ENCODE measurements at places on chromosomes 6 and 20.

GRCh38 chr6:138752017-138752416 is 21.6 kb upstream of the CCDC28A start:
- DNase-seq: no peak

DNA sequence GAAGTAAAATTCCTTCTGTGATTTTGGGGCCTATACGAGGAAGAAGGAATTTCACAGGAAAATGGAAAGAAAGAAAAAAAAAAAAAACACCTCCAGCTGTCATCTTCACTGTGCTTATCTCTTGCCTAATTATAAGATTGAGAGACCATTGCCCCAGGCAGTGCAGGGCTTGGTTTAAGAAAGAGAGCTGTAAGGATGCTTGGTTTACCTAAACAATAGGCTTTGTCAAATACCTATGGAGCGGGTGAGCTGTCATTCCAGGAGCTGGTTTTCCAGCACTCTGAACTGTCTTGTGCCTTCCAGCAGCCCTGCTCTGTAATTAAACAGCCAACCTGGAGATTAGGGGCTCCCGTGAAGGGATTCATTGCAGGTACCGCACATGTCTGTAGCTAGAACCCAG is 137.8 kb downstream of the EDN3 start:
- DNase-seq: no peak

DNA sequence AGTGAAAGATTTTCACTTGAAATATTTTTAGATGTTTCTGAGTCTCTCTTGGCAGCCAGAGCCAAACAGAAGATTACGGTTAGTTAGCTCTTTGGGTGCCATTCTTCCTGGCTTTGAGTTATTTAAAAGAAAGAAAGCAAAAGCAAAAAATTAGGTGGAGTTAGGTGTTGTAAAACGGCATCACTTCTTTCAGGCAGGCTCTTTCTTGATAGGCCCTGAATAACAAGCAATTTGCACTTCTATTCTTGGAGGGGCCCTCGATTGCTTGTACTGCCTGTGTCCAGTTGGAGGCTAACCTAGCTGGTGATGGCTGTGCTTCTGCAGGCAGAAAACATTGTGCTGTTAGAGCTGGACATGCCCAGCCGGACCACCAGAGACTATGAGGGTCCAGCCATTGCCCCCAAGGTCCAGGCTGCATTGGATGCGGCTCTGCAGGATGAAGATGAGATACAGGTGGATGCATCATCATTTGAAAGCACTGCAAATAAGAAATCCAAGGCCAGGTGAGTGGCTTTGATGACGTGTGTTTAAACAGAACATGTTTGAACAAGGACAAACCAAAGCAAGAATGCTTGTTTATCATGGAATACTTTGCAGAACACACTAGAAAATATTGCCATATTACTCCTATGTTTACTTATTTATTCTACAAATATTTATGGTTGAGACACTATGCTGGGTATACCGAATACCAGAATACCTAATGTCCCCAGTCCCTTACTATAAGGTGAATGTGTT is 28.1 kb upstream of the ASXL1 start:
- DNase-seq: no peak

DNA sequence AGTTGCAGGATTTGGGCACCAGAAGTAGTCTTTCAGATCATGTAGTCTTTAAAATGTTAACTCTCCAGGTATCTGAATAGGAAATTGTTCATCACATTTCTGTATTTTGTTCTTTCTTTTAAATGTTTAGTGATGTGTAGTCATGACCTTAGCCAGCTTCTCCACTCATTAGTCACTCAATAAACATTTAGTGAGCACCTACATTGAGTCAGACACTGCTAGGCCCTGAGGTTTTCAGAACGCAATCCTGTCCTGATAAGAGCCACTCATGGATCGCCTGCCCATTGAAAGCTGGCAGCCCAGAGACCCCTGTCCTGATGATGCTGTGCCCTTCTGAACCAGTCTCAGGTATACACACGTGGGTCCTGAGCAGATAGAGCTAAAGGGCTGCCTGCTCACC is 163.4 kb upstream of the HEY2 start:
- no peak for DNase-seq

GRCh38 chr20:62522748-62523396 is 47.1 kb upstream of the GATA5 start:
- no peak for DNase-seq

DNA sequence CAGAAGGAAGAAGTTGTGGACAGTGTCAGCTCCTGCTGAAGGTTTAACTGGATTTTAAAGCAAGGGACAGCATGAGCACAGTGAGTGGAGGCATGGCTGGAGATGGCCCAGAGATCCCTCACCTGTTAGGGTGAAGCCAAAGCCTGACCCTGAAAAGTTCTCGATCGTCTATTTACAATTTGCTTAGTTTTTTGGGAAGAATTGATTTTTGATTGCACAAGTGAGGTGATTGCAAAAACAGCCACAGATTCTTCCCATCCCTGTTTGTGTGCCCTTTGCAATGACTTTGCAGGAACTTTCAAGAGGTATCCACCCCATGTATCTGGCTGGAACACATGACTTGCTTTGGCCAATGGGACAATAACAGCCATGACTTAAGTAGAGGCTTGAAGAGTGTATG is 170.1 kb downstream of the TFAP2C start:
- DNase-seq: no peak

Data from stimulated activated CD4-positive, alpha-beta T cell treated with anti-CD3 and anti-CD28 coated beads, Interleukin-15, amount 100 ng/mL, for 1 hour (primary cell).